Osteocyte (in vitro differentiated cells): ENCODE measurements at places on chromosomes 5 and 9. TPM values are rescaled to one million over a fixed set of nuclear protein-coding genes. Genes with fewer than 3 reads are reported as not detected.

DBH gene
- total RNA-seq = not detected in 2 replicates

DNA sequence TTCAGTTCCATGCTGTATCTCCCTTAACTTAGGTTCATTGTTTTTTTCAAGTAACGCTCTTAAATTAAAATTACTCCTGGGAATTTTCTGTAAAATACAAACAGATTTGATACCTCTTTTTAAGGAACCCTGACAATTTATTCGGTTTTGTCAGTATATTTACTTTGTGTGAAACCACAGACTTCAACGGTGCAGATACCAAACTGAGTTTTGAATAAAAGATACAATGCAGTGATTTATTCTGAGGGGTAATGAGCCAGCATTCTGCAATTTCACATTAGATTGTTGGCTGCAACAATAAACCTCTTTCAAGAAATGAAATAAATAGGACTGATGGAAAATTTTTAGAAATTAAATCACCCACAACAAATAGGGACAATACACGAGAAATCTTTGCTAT lies 308.6 kb upstream of the EDIL3 start:
- peaks cover 22% of the 10 kb centered on the region for H3K4me1 ChIP-seq
- no peaks in the 10 kb centered on the region for H3K27me3 ChIP-seq
- H3K36me3 ChIP-seq = no peaks in the 10 kb centered on the region
- H3K4me3 ChIP-seq = no peak overlapping the region

DNA sequence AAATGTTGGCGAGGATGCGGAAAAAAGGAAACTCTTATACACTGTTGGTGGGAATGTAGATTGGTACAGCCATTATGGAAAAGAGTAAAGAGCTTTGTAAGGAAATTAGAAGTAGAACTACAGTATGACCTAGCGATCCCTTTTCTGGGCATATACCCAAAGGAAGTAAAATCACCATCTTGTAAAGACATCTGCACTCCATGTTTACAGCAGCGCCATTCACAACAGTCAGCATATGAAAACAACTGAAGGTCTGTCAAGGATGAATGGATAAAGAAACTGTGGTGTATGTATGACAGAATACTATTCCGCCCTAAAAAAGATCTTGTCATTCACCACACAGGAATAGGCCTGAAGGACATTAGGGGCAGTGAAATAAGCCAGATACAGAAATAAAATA lies 27.7 kb upstream of the SLC25A51 start:
- H3K36me3 ChIP-seq = peaks cover 14% of the 10 kb centered on the region
- no peak overlapping the region for H3K27ac ChIP-seq
- H3K4me3 ChIP-seq = no peak overlapping the region

DNA sequence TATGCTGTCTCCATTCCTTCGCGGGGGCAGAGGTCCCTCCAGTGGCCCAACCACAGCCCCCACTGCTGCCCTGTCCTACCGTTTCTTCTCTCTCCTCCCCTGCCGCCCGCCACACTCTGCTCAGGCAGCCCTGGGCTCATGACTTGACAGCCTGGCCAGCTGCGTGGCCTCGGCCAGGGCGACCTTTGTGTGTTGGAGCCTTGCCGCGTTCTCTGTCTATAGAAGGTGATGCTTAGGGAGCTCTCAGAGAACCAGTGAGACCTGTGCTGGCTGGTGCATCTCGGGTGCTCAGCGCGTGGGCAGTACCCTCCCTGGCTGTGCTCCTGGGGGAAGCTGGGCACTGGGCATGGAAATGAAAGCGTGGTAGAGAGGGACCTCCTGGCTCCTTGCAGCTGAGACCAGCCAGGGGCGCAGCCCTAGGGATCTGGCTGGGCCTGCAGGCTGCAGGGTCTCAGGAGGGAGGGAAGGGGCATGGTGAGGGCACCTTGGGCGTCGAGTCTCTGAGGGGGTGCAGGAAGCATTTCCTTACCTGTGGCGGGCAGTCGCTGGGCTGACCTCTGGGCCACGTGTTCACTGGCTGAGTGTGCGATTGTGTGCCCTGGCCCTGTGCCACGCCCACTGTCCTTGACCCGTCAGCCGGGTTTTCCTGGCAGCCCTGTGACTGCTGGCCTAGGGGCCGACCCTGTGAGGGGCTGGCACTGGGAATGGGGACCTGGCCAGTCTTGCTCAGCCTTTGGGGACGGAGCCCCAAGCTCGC lies 50.3 kb downstream of the RXRA start:
- peak overlapping the region; percentile 38 for H3K4me3 ChIP-seq
- DNase-seq = no peak
- peak overlapping the region; percentile 89 for H3K27ac ChIP-seq

- H3K27me3 ChIP-seq = peaks cover 6% of the 10 kb centered on the region
- H3K36me3 ChIP-seq = peaks cover 39% of the 10 kb centered on the region
- DNase-seq = no peak
- peaks cover 74% of the 10 kb centered on the region for H3K4me1 ChIP-seq
- H3K4me3 ChIP-seq = no peak overlapping the region
Observed at GRCh38 chr5:73442231-73442811, 6.3 kb downstream of the FOXD1 start.

DNA sequence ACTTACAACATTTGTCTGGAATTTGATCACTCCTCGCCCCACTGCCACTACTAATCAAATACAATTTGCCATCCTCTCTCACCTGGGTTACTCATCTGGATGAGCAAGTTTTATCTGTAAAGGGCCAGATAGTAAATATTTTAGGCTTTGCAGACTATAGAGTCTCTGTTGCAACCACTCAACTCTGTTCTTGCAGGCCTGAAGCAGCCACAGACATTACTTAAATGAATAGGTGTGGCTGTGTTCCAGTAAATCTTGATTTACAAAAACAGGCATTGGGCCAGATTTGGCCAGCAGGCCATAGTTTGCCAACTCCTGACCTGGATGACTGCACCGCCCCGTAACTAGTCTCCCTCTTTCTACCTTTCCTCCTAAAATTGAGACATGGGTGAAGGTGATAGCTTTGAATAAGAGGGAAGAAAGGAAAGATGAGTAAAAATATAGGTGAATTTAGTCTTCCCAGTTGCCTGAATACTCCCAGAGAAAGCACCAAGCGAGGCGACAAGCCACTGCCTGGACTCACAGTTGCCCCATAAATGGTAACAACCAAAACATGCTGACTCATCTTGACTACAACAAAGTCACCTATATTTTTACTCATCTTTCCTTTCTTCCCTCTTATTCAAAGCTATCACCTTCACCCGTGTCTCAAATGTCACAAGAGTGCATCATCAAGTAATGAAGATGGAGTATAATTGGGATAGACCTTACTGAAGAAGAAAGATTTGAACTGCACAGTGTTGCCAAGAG lies 32.5 kb upstream of the SCAMP1 start:
- DNase-seq = no peak
- no peaks in the 10 kb centered on the region for H3K36me3 ChIP-seq
- no peaks in the 10 kb centered on the region for H3K4me1 ChIP-seq
- no peak overlapping the region for H3K4me3 ChIP-seq

IGFBPL1 gene
- total RNA-seq = 1.7 and 2.8 TPM in 2 replicates

CEL gene
- total RNA-seq = 1.3 and 1.9 TPM in 2 replicates

DNA sequence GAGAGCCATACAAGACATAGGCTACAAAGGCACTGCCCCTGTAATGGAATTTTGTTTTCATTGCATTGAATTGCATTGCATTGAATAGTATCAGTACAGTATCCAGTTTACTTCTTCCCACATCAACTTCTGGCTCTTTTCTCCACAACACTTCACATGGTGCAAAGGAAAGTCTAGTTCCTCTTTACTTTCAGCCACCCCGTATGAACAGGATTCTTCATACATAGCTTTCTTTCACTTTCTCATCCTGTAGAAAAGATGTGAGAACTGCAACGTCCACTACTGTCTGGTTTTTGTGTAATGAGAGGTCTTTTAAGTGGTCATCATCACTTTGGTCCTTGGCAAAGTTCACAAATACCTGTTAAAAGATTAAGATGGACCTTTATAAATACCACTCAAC lies 20.2 kb downstream of the NIPSNAP3B start:
- no peaks in the 10 kb centered on the region for H3K27me3 ChIP-seq
- H3K27ac ChIP-seq = no peak overlapping the region
- no peak overlapping the region for H3K4me3 ChIP-seq
- no peak for DNase-seq

GRCh38 chr5:138469540-138470321 lies 4.5 kb downstream of the EGR1 start:
- H3K4me1 ChIP-seq = peaks cover 25% of the 10 kb centered on the region
- peaks cover 25% of the 10 kb centered on the region for H3K36me3 ChIP-seq
- no peak overlapping the region for H3K4me3 ChIP-seq

DNA sequence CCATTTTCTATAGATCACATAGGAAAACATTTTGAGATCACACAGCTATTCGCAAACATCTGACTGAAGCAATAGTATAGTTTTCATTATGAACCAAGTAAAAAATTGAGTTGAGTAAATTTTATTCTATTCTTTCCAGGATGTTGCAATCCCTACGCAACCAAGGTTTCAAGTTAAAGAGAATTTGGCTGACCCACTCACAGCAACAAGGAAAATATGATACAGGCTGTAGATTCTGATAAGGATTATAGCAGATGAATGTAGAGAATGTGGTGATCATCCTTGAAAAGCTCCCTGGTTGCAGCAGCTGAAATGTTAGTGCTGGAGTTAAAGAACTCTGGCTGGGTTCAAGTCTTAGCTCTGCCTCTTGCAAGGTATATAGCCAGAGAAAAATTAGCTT lies 4.7 kb downstream of the ABCA1 start:
- H3K36me3 ChIP-seq = peaks cover 10% of the 10 kb centered on the region
- peaks cover 60% of the 10 kb centered on the region for H3K4me1 ChIP-seq
- peak overlapping the region; percentile 12 for H3K27ac ChIP-seq
- peak overlapping the region; percentile 1 for H3K4me3 ChIP-seq

GRCh38 chr5:154005648-154006047 lies 33.1 kb downstream of the FAM114A2 start:
- DNase-seq = no peak
- H3K27me3 ChIP-seq = no peaks in the 10 kb centered on the region
- no peak overlapping the region for H3K4me3 ChIP-seq
- no peak overlapping the region for H3K27ac ChIP-seq
- H3K36me3 ChIP-seq = peaks cover 23% of the 10 kb centered on the region

- H3K4me3 ChIP-seq = no peak overlapping the region
- peaks cover 13% of the 10 kb centered on the region for H3K27me3 ChIP-seq
- no peak overlapping the region for H3K27ac ChIP-seq
Observed at GRCh38 chr5:135434591-135435466, 12.3 kb downstream of the DCANP1 start.

- H3K27me3 ChIP-seq = peaks cover 4% of the 10 kb centered on the region
- H3K4me3 ChIP-seq = no peak overlapping the region
- no peaks in the 10 kb centered on the region for H3K4me1 ChIP-seq
- no peak overlapping the region for H3K27ac ChIP-seq
- no peak for DNase-seq
- H3K36me3 ChIP-seq = no peaks in the 10 kb centered on the region
Observed at GRCh38 chr5:142412581-142412980, 87.8 kb upstream of the SPRY4 start.

DNA sequence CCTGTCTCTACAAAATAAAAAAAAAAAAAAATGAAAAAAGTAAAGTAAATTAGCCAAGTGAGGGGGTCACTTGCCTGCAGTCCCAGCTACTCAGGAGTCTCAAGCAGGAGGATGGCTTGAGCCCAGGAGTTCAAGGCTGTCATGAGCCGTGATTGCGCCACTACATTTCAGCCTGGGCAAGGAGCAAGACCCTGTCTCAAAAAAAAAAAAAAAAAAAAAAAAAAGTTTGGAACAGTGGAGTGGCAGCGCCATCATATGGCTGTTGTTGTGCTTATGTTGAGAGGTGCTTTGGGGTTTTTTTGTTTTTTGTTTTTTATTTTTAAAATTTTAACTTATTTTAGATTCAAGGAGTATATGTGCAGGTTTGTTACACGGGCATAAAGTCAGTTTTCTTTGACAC lies 3.6 kb downstream of the BRIX1 start:
- no peak overlapping the region for H3K4me3 ChIP-seq
- DNase-seq = no peak
- H3K27me3 ChIP-seq = no peaks in the 10 kb centered on the region
- H3K36me3 ChIP-seq = peaks cover 15% of the 10 kb centered on the region
- H3K27ac ChIP-seq = no peak overlapping the region

- H3K4me1 ChIP-seq = peaks cover 15% of the 10 kb centered on the region
- no peaks in the 10 kb centered on the region for H3K27me3 ChIP-seq
- no peak for DNase-seq
- H3K4me3 ChIP-seq = no peak overlapping the region
Observed at GRCh38 chr5:96187309-96188027, 225.8 kb upstream of the ELL2 start.

LRRC70 gene
- 0.73 and 1.6 TPM in 2 replicates for total RNA-seq

DNA sequence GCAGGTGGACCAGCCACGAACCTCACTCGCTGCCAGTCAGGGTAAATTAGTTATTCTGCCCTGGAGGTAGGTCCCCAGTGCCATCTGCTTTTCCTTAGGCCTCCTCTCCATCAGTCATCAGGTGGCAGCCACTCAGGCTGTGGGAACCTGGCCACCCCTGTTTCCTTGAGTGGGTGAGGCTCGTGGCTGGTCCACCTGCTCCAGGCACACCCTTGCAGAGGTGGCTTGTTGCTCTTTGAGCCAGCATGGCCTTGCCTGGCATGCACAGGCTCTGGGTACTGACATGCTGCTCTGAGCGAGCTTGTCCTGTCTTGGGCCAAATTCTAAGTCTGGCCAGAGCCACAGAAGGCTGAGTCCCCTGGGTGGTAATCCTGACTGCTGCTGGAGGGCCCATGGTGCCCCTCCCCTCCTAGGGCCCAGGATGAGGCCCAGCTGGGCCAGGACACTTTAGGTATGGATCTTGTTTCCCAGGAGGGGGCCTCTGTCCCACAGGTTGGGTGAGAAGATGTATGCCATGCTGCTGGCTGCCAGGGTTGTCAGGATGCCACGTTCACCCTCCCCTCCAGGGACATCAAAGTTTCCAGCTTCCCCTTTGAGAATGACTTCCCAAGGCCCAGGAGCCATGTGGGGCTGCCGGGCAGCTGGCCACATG lies 17.0 kb upstream of the ZNF484 start:
- peak; percentile 73 for DNase-seq
- H3K4me1 ChIP-seq = no peaks in the 10 kb centered on the region
- H3K27ac ChIP-seq = no peak overlapping the region
- H3K27me3 ChIP-seq = peaks cover 32% of the 10 kb centered on the region
- no peaks in the 10 kb centered on the region for H3K36me3 ChIP-seq

SKP1 gene
- 320 and 333 TPM in 2 replicates for total RNA-seq

- peaks cover 10% of the 10 kb centered on the region for H3K4me1 ChIP-seq
- peak overlapping the region; percentile 64 for H3K4me3 ChIP-seq
- no peaks in the 10 kb centered on the region for H3K36me3 ChIP-seq
- H3K27me3 ChIP-seq = no peaks in the 10 kb centered on the region
- peak overlapping the region; percentile 38 for H3K27ac ChIP-seq
Observed at GRCh38 chr5:20972419-20972925, 984.5 kb upstream of the CDH18 start.
